ENCODE measurements at places on chromosomes 13 and 19.

DNA sequence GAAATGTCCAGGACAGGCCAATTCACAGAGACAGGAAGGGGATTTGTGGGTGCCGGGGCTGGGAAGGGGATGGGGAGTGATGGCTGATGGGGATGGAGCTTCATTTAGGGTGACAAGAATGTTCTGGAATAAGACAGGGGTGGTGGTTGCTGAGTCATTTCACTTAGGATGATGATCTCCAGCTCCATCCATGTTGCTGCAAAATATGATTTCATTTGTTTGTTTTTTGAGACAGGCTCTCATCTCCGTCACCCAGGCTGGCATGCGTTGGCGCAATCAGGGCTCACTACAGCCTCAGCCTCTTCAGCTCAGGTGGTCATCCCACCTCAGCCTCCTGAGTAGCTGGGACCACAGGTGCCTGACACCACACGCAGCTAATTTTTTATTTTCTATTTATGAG is 3.1 kb upstream of the JSRP1 start:
- no peak for DNase-seq

DNA sequence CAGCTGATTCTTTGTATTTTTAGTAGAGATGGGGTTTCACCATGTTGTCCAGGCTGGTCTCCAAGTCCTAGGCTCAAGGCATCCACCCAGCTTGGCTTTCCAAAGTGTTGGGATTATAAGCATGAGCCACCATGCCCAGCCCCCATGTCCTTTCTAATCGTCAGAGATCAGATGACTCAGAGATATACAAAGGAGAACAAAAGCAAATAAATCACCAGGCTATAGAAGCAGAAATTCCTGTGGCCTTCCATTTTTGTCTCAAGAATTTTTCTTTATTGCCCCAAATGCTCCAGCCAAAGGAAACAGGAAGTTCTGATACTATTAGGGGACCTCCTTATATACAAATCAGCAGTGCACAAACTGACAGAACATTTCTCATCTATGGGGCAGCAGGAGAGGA is 207.8 kb downstream of the RFC3 start:
- DNase-seq, result no peak

DNA sequence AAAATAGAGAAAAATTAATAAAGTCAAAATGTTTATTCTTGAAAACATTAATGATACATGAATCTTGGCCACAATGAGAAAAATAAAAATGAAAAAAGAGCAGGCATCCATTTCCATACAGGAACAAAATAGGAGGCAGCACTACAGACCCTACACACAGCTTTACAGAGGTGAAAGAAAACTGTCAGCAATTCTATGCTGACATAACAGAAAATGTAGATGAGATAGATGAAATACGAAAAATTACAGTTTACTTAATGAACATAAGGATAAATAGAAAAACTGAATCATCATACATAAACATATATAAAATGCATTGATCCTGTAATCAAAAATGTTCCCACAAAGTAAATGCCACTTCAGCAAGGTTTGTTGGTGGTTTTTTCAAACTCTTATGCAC is 5.6 kb downstream of the LILRB4 start:
- DNase-seq, result no peak

- no peak for DNase-seq
These were observed 170.2 kb downstream of the DCLK1 start for GRCh38 chr13:35961002-35961401.

DNA sequence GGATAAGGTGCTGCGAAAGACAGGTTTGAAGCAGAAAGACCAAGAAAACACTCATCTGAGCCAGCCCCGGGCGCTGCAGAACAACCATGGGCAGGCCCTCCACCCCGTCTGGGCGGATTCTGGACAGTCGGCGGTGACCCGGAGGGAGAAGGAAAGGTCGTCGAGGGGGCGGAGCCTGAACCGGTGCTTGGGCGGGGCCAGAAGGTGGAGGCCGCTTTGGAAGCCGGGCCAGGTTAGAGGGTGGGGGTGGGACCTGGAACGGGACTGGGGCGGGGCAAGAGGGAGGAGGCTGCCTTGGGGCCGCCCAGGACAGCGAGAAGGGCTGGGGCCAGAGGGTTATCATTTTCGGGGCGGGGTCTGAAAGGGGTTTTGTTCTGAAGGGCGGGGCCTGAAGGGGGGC is 5.0 kb upstream of the ZNF765 start:
- no peak for DNase-seq

DNA sequence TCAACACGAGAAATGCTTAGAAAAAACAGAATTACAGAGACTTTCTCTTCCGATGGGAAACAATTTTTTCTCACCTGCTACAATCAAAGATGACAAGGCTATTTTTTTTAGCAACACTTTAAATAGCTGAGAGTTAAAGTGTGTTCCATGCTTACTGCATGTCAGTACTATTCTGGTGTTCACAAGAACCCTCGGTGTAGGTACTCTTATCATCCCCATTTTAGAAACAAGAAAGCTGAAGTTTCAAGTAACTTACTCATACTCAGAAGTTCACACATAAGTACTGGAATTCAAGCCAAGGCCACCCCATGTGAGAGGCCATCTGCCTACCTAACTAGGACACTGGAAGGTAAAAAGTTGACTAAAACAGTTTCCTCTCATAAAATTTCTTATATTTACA is 9.0 kb upstream of the TNFRSF19 start:
- no peak for DNase-seq

DNA sequence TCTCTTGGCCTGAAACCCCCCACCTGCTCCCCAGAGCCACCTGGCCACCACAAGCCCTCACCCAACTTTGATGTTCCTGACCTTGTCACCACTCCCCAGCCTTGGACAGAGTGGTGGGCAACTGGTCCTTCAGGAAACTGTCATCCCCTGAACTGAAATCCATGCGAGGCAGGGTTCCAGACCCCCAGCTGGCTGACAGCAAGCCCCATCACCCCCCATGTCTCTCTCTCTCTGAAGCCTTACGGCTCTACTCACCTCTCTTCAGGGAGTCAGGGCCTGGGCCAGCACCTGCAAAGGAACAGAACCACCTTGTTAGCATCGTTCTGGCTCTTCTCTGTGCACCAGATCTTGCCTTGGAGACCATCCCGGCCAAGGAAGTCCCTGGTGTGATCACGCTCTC is 2.6 kb downstream of the LRFN1 start:
- no peak for DNase-seq

GRCh38 chr19:38028913-38029510 is 122.0 kb downstream of the SIPA1L3 start:
- no peak for DNase-seq

DNA sequence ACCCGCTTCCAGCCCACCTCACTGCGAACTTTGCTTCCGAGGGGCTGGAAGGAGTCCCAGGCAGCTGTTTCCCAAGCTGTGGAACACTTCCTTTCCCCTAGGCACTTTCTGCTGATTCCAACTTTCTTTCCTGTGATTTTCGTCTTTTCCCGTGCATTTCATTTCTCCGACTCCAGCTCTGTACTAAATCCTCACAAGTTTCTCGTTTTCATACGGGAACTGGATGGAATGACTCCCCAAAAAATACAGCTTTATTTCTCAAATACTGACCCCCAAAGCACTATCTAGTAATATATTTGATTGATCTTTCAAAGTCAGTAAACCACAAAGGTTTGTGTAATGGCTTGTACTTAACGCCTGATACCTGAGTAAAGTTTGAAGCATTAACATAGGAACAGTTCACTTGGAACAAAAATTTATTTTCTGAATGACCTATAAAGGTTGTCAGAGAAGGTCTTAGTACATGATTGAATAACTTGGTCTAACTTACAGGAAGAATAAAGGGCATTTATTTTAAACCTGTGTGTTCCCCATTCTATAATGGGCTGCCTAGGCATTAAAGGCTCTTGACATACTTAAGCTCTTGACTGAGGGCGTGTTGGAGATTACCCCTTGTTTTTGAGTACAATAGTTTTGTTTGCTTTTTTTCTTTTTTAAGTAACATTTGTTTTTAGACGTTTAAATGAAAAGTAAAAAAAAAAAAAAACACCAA is 1.3 kb upstream of the PCDH9 start:
- DNase-seq, result peak; percentile 58

DNA sequence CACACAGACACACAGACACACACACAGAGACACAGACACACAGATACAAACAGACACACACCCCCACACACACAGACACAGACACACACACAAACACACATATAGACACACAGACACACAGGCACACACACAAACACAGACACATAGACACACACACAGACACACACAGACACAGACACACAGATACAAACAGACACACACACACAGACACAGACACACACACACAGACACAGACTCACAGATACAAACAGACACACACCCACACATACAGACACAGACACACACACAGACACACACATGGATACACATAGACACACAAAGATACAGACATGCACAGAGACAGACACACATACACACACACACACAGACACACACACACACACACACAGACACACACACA is 174.5 kb downstream of the URI1 start:
- no peak for DNase-seq

DNA sequence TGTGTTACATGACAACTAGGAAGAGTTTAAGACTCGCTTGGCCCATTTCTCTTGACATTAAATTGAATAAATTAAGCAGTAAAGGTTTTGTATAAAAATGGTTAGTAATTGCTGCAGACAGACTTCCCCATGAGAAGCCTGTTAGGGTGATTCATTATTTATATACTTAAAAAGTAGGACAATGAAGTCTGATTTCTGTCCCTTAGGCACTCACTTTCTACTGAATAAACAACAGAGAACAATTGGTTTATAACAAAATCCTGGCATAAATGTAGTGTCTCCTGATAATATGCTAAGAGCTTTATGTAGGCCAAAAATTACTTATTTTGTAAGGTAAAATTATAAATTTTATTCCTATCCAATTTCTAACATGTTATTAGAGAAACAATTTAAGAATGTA is 2138.5 kb upstream of the PCDH20 start:
- DNase-seq, result no peak

GRCh38 chr13:48492096-48492440 is 40.8 kb downstream of the RCBTB2 start:
- DNase-seq, result no peak

DNA sequence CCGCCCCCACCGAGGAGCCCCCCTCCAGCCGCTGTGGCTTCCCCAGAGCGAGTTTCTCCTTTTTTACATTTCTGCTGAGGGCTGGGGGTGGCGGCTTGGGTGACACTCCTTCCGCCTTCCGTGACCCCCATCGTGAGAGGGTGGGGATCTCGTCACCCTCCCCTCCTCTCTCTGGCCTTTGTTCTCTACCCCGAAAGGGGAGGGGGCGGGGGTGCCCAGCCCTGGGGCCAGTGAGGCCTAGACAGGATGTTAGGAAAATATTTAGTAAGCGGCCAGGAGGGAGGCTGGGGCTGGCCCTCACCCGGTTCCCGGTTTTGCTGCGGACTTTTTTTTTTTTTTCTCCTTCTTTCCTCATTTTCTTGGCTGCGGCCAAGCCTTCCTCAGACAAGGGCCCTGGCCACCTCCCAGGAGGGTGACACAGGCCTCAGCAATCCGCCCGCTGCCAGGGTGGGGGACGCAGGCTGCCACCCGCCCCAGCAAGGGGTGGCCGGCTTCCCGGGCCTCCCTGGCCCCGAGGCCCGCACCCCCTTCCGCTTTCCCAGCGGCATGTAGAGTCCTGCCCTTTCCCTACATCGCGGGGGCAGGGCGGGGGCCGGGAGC is 3.9 kb downstream of the MIDN start:
- no peak for DNase-seq

DNA sequence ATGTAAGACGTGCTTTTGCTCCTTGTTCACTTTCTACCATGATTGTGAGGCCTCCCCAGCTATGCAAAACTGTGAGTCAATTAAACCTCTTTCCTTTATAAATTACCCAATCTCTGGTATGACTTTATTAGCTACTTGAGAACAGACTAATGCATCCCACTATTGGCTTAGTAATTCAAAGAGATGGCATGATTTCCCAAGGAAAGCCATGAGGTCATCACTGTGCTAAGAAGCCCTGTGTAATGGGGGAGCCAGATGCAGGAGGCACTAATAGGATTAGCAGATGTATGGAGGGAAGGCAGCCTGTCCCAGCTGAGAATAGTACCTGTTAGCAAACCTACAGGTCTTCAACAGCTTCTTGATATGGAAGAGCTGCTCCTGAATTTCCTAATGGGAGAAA is 38.1 kb downstream of the RUBCNL start:
- no peak for DNase-seq

- DNase-seq, result peak; percentile 74
These were observed 10.8 kb upstream of the PDCD5 start for GRCh38 chr19:32570081-32570785.

All from NCI-H2171 treated with DMSO at 0.1 percent for 48 hours (cell line).